ENCODE measurements at places on chromosomes 2 and 18. TPM values are rescaled to one million over a fixed set of nuclear protein-coding genes. Genes with fewer than 3 reads are reported as not detected.

- DNase-seq, result no peak
- no peak overlapping the region for H3K27ac ChIP-seq
- H3K4me3 ChIP-seq, result no peak overlapping the region
- H3K36me3 ChIP-seq, result no peaks in the 10 kb centered on the region
Observed at GRCh38 chr2:70725505-70725904, 42.5 kb downstream of the ADD2 start.

Gene PPP1R1C
- 0.81 TPM for total RNA-seq

- H3K36me3 ChIP-seq, result no peaks in the 10 kb centered on the region
- peak; percentile 86 for DNase-seq
- H3K4me3 ChIP-seq, result peak overlapping the region; percentile 94
Observed at GRCh38 chr2:85133751-85134254, 611 bp downstream of the TCF7L1 start.

Gene C2orf15
- total RNA-seq, result not detected

- no peak for DNase-seq
- peaks cover 14% of the 10 kb centered on the region for H3K36me3 ChIP-seq
- no peaks in the 10 kb centered on the region for H3K27me3 ChIP-seq
- no peaks in the 10 kb centered on the region for H3K4me1 ChIP-seq
- no peak overlapping the region for H3K4me3 ChIP-seq
Observed at GRCh38 chr2:238446371-238446770, 19.6 kb downstream of the ASB1 start.

DNA sequence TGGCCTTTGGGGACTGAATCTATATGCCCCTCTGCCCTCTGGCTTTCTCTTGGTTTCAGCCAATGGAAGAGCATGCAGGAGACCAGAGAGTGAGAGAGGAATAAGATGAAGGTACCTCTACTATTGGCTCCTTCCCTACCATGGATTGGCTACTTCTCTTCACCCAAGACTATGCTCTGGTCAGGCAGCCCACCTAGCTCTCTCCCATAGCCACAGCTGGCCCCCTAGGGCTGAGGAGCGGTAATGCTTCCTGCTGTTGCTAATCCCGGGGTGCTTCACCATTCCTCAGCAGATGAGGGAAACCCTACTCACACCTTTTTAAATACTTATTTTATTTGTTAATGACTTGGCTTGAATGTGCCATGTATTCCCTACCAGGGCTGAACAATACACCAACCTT, 142.4 kb downstream of the MREG start:
- no peaks in the 10 kb centered on the region for H3K36me3 ChIP-seq
- no peak overlapping the region for H3K27ac ChIP-seq
- no peaks in the 10 kb centered on the region for H3K4me1 ChIP-seq
- no peaks in the 10 kb centered on the region for H3K27me3 ChIP-seq
- H3K4me3 ChIP-seq, result no peak overlapping the region

DNA sequence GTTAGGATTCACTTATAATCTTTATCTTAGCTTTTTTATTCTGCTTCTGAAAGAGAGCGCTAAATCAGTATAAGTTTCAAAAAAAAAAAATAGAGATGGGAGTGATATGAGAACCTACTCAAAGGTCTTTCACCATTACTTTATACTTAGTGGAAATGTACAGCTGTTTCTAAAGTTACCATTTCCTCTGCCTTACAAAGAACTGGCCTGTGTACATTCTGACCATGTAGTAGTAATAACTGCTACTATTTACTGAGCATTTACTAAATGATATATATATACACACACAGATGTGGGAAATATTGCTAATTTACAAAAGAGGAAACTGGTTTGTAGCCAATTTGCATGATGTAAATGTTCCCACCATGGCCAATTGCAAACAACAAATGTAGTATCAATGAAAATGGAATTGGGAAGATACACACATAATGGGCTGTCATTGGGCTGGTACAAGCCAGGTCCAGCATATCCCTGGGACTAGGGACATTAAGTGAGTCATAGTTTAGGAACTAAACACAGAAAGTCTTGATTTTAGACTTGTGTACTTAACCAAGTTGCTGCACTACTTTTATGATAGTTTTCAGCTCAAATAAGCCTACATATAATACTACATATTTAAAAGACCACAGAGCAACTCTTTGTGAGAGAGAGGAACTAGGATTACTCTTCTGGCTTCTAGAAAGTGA, 67.1 kb downstream of the DYNC1I2 start:
- no peaks in the 10 kb centered on the region for H3K4me1 ChIP-seq
- DNase-seq, result no peak
- H3K27me3 ChIP-seq, result no peaks in the 10 kb centered on the region
- H3K27ac ChIP-seq, result no peak overlapping the region

Gene GDF7
- 15.9 TPM for total RNA-seq

DNA sequence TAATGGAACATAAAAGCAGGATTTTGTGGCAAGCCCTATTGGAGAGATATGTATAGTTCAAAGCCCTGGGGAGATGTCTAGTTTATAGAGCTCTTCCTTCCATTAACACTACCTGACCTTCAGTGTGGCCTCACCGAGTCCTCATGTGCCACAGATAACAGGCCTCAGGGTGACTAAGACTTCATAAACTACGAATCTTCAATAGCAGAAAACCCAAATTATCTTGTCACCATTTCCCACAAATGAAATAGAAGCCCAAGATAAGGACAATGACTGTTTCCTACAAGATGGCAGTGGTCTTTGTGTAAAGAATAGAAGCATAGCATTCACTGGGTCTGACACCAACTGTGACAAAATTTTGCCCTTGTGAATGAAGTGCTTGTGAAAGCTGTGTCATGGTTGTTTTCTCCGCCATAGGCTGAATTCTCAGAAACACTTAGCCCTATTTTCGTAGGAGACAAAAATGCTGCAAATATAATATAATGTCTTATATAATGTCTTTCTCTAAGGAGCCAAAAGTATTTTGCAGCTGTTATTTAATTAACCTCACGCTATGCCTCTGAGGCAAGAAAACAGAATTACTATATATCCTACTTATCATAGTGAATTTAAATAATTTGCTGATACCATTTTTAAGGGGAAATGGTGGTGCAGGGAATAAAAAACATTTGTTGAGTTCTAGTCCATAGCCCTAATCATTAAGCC, 136.7 kb upstream of the CWC22 start:
- H3K4me1 ChIP-seq, result no peaks in the 10 kb centered on the region
- no peaks in the 10 kb centered on the region for H3K27me3 ChIP-seq
- H3K27ac ChIP-seq, result no peak overlapping the region
- no peak overlapping the region for H3K4me3 ChIP-seq
- DNase-seq, result no peak

- H3K27ac ChIP-seq, result no peak overlapping the region
- no peaks in the 10 kb centered on the region for H3K27me3 ChIP-seq
- H3K4me1 ChIP-seq, result no peaks in the 10 kb centered on the region
- H3K4me3 ChIP-seq, result no peak overlapping the region
- no peaks in the 10 kb centered on the region for H3K36me3 ChIP-seq
Observed at GRCh38 chr2:98102878-98103277, 15.9 kb downstream of the VWA3B start.

- peak; percentile 73 for DNase-seq
- no peaks in the 10 kb centered on the region for H3K36me3 ChIP-seq
- no peaks in the 10 kb centered on the region for H3K4me1 ChIP-seq
Observed at GRCh38 chr2:216636551-216637450, 3.6 kb downstream of the IGFBP2 start.

Gene TFPI
- total RNA-seq, result 105 TPM

DNA sequence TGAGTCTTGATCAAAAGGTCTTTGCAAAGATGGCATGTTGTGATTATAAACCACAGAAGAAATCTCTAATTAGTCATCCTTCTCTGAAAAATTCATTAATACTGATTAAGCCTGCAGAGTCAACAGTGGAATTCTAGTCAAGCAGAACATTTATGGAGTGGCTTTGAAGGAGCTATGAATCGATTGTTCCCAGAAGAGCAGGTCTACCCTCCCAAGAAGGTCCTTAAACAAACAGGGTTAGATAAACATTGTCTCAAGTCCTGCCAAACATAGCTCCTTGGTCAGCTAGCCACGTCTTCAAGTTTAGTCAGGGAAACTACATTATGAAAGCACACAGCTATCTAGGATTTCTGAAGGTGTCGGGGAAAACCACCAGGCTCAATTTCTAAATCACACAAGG, 88.9 kb downstream of the ITGA4 start:
- DNase-seq, result no peak
- no peaks in the 10 kb centered on the region for H3K27me3 ChIP-seq
- H3K27ac ChIP-seq, result no peak overlapping the region
- no peaks in the 10 kb centered on the region for H3K36me3 ChIP-seq
- H3K4me1 ChIP-seq, result no peaks in the 10 kb centered on the region
- no peak overlapping the region for H3K4me3 ChIP-seq

Gene PFN4
- not detected for total RNA-seq

Gene TGFA
- total RNA-seq, result 2.0 TPM

DNA sequence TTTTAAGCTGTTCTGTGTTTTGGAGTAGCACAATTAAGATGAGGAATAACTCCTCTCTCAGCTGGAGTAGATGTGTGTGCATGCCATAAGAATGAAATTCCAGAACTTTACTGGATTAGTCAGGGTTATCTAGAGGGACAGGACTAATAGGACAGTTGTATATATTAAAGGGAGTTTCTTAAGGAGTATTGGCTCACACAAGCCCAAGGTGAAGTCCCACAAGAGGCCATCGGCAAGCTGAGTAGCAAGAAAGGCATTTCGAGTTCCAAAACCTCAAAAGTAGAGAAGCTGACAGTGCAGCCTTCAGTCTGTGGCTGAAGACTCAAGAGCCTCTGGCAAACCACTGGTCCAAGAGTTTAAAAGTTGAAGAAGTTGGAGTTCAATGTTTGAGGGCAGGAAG, 113.7 kb downstream of the RIT2 start:
- no peaks in the 10 kb centered on the region for H3K4me1 ChIP-seq
- DNase-seq, result no peak
- no peak overlapping the region for H3K27ac ChIP-seq
- no peak overlapping the region for H3K4me3 ChIP-seq
- no peaks in the 10 kb centered on the region for H3K27me3 ChIP-seq

DNA sequence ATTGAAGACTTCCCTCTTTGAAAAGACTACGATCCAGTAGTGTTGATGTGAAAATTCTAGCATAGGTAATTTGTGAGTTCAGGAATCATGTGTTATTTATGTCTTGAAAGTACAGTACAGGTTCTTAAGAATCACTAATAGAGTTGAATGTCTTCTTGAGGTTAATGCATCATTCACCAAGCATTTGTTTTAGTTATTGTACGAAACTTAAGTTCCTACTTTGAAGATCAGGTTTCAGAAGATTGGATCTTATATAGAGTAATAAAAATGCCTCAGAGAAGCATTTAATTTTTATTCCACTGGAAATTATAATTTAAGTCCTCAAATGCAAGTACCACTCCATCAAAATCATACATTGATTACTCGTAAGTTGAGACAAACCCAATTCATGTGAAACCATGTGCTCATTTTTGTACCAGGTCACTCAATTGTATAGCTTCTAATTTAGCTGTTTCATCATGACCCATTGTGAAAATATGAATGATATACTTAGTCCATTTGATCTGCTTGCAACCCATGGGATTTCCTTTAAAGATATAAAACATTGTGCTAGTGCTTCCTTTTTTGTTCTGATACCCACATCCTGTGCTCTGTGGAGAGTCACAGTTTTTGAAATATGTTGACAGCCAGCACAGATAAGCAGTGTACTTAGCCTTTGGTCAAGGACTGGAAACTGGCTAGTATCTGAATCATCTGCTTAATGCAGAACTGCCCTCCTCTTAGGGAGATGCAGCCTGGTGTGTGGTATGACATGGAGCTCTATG, 22.5 kb upstream of the RAB27B start:
- no peak overlapping the region for H3K27ac ChIP-seq
- no peak overlapping the region for H3K4me3 ChIP-seq
- DNase-seq, result no peak
- no peaks in the 10 kb centered on the region for H3K4me1 ChIP-seq
- H3K27me3 ChIP-seq, result no peaks in the 10 kb centered on the region

DNA sequence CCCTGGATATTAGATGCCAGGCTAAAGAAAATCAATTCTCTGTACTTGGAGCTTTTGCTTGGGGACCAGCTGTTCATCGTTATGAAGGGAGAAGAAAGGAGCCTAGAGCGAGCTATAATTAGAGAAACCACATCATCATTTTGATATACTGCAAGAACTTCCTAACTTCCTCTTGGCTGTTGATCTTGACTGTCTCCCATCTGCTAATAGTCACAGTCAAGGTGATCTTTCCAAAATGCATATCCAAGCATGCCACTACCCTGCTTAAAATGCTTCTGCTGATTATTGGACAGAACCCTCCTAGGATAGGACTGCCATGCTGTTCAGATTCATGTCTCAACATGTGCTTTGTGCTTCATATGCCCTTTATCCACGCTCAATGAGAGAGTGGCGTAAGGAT, 54.8 kb downstream of the RAPGEF4 start:
- H3K4me1 ChIP-seq, result no peaks in the 10 kb centered on the region
- H3K4me3 ChIP-seq, result no peak overlapping the region
- H3K36me3 ChIP-seq, result no peaks in the 10 kb centered on the region

- no peaks in the 10 kb centered on the region for H3K27me3 ChIP-seq
- no peak for DNase-seq
- H3K4me3 ChIP-seq, result no peak overlapping the region
- H3K27ac ChIP-seq, result no peak overlapping the region
- H3K4me1 ChIP-seq, result no peaks in the 10 kb centered on the region
- peaks cover 3% of the 10 kb centered on the region for H3K36me3 ChIP-seq
Observed at GRCh38 chr2:73235315-73236028, 1.4 kb downstream of the CCT7 start.

Gene TRAF3IP1
- total RNA-seq, result 21.0 TPM

DNA sequence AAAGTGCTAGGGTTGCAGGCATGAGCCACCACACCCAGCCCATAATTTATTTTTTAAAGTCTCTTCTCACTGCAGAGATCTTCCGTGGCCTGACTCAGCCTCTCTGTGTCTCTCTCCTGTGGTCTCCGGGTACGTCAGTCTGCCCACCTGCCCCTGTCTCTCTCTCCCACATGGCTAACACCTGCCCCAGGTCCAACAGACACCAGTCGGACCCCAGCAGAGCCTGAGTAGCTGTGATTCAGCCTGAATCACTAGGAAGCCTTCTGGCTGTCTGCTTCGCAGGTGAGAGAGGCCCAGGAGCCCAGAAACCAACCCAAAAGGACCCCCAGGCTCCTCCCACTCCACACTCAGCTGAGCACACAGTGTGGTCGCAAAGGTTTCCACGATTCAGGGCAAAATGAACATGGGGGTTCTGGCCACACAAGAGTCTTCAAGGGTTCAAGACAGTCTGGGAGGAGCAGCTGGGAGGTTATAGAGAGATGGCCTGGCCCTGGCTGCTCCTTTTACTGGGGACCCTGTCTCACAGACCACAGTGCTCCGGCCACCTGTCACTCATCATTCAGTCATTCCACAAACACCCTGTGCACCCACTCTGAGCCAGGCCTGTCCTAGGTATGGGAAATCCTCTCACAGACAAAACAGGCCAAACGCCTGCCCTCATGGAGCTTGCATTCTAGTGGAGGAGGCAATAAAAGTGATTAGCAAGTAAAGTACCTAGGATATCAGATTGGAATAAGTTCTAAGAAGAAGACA, 8.6 kb downstream of the RUFY4 start:
- no peak for DNase-seq
- H3K36me3 ChIP-seq, result no peaks in the 10 kb centered on the region
- H3K4me3 ChIP-seq, result no peak overlapping the region
- H3K27ac ChIP-seq, result no peak overlapping the region
- no peaks in the 10 kb centered on the region for H3K27me3 ChIP-seq
- no peaks in the 10 kb centered on the region for H3K4me1 ChIP-seq

Gene VSNL1
- not detected for total RNA-seq

Gene ASB18
- not detected for total RNA-seq

Measured in aorta (tissue), 5 donors.